ENCODE measurements at places on chromosomes 3 and 15. TPM values are rescaled to one million over a fixed set of nuclear protein-coding genes. Genes with fewer than 3 reads are reported as not detected.
A peak's percentile ranks its signal among the peaks of the same experiment; 100 is the strongest.

- no peaks in the 10 kb centered on the region for H3K4me1 ChIP-seq
- no peak overlapping the region for H3K27ac ChIP-seq
- H3K36me3 ChIP-seq = no peaks in the 10 kb centered on the region
- peak; percentile 46 for DNase-seq
- H3K27me3 ChIP-seq = no peaks in the 10 kb centered on the region
Observed at GRCh38 chr3:148763986-148764935, 63.4 kb upstream of the CPB1 start.

GRCh38 chr3:160477750-160478149, 28.2 kb upstream of the TRIM59 start:
- peaks cover 6% of the 10 kb centered on the region for H3K27me3 ChIP-seq
- no peak overlapping the region for H3K4me3 ChIP-seq
- no peaks in the 10 kb centered on the region for H3K36me3 ChIP-seq
- no peak overlapping the region for H3K27ac ChIP-seq
- no peak for DNase-seq
- no peaks in the 10 kb centered on the region for H3K4me1 ChIP-seq

PTH1R gene
- total RNA-seq = 2.6 TPM

DNA sequence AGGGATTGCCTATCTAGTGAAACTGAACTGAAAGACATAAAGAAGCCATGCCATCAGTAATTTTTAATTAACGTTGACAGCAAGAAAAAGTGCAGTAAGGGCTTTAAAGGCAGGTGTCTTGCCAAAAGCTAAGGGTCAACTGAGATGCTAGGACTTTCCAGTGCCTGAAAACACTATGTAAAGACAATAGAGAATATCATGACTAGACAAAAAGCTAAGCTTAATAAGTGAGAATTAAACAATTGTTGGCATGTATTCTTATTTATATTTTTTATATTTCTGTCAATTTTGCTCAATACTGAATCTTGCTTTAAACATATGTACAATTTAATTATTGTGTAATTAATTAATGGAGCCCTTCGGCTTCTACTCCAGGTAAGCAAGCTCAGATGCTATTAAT, 803.1 kb downstream of the IGSF11 start:
- H3K36me3 ChIP-seq = no peaks in the 10 kb centered on the region
- H3K27ac ChIP-seq = no peak overlapping the region
- DNase-seq = no peak
- H3K27me3 ChIP-seq = no peaks in the 10 kb centered on the region
- H3K4me3 ChIP-seq = no peak overlapping the region
